ENCODE measurements at places on chromosomes 5 and 9.

GRCh38 chr5:78751872-78752271 is 103.3 kb upstream of the LHFPL2 start:
- no peak for DNase-seq

- no peak for DNase-seq
Observed at GRCh38 chr5:24080046-24080445, 564.7 kb downstream of the CDH10 start.

- DNase-seq = no peak
Observed at GRCh38 chr5:135498637-135498995, 37.1 kb downstream of the NEUROG1 start.

GRCh38 chr9:85528142-85528541 is 213.6 kb downstream of the AGTPBP1 start:
- DNase-seq = no peak

GRCh38 chr9:88258601-88259000 is 120.3 kb upstream of the SPATA31C2 start:
- DNase-seq = no peak

DNA sequence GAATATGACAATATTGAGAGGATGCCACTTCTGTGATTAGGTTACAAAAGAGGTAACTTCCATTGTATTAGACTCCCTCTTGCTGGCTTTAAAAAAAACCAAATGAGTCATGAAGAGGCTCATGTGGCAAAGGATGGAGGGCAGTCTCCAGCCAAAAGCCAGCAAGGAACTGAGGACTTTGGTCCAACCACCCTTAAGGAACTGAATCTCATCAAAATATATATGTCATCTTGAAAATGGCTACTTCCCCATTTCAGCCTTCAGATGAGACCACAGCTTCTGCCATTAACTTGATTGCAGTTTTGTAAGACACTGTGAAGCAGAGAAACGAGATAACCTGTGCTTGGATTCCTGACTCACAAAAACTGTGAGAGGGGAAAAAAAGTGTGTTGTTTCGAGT is 15.5 kb upstream of the TRIM32 start:
- no peak for DNase-seq

DNA sequence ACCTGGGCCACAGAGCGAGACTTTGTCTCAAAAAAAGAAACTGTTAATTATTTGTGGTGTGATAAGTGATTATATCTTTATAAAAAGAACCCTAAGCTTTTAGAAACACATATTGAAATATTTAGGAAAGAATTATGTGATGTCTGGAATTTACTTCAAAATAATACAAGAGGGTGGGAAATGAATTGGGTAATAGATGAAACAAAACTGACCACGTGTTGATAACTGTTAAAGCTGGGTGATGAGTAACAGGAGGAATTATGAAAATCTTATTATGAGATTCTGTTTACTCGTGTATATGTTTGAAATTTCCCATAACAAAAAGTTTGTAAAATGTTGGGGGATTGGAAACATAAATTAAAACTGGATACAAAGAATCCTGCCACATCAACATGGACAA is 33.0 kb upstream of the PPP2CA start:
- no peak for DNase-seq
